Activated CD4-positive, alpha-beta T cell treated with anti-CD3 and anti-CD28 coated beads for 36 hours (primary cell): ENCODE measurements at places on chromosomes 4 and X. TPM values are rescaled to one million over a fixed set of nuclear protein-coding genes. Genes with fewer than 3 reads are reported as not detected.

NWD2 gene
- not detected for total RNA-seq

ATOH1 gene
- total RNA-seq = not detected

TRMT44 gene
- 20.1 TPM for total RNA-seq

RPA4 gene
- 0.26 TPM for total RNA-seq

RHOH gene
- total RNA-seq = 74.7 TPM

DNA sequence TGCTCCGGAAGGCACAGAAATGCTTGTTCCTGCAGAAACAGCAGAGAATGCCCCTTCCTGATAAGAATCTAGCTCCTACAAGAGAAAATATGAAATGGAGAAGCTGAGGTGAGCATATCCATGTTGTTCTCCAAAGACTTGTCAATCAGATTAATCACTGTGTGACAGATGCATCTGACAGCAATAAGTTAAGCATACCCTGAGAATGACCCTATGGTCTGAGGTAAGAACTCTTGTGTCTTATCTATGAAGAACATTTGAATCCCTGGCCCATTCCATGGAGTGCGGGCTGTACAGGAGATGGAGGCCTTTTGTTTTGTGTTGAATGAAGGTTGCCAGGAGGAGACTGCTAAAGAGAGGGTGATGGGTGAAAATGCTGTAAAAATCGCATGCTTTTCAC lies 21.5 kb upstream of the ASB5 start:
- H3K36me3 ChIP-seq = no peaks in the 10 kb centered on the region
- no peak overlapping the region for H3K27ac ChIP-seq
- no peaks in the 10 kb centered on the region for H3K27me3 ChIP-seq
- no peaks in the 10 kb centered on the region for H3K4me1 ChIP-seq
- no peak overlapping the region for H3K4me3 ChIP-seq

- H3K36me3 ChIP-seq = peaks cover 37% of the 10 kb centered on the region
- peaks cover 34% of the 10 kb centered on the region for H3K4me1 ChIP-seq
- no peak for DNase-seq
- no peaks in the 10 kb centered on the region for H3K27me3 ChIP-seq
- no peak overlapping the region for H3K27ac ChIP-seq
These were observed 55.2 kb downstream of the ARHGEF6 start for GRCh38 chrX:136725441-136726104.

GRCh38 chrX:109841869-109842579 lies 109.0 kb upstream of the ACSL4 start:
- peaks cover 12% of the 10 kb centered on the region for H3K4me1 ChIP-seq
- no peaks in the 10 kb centered on the region for H3K27me3 ChIP-seq
- H3K27ac ChIP-seq = peak overlapping the region; percentile 82
- peak; percentile 6 for DNase-seq
- H3K36me3 ChIP-seq = no peaks in the 10 kb centered on the region

GRCh38 chr4:177128306-177128705 lies 181.4 kb upstream of the NEIL3 start:
- no peaks in the 10 kb centered on the region for H3K4me1 ChIP-seq
- H3K4me3 ChIP-seq = no peak overlapping the region
- no peaks in the 10 kb centered on the region for H3K36me3 ChIP-seq
- DNase-seq = no peak
- H3K27ac ChIP-seq = no peak overlapping the region

DNA sequence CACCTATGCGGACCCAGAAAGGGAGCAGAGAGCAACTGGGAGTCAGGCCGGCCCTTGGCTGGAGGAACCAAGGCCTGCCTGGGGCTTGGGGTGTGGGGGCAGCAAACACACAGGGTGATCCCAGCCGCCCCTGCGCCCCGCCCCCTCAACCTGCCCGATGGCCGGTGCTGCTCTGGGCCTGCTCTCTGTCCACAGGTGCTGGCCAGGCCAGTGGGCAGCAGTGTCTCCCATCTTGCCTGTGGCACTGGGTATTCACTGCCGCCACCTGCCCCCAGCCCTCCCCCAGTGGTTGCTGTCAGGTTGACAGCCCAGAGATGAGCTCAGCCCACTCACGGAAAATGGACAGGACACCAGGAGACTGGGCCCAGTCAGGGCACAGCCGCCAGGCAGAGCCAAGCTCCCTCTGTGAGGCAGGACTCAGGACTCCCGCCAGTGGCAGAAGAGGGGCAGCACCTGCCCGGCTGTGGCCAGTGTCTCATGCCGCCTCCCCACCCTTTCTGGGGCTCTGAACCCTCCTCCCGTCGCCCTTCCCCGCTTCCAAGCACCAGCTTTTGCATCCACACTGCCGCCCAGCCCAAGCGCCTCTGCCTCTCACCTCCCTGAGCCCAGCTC lies 4.7 kb downstream of the NKX1-1 start:
- DNase-seq = no peak
- no peaks in the 10 kb centered on the region for H3K4me1 ChIP-seq
- H3K27ac ChIP-seq = no peak overlapping the region
- H3K36me3 ChIP-seq = no peaks in the 10 kb centered on the region
- peaks cover 20% of the 10 kb centered on the region for H3K27me3 ChIP-seq
- H3K4me3 ChIP-seq = no peak overlapping the region

GRCh38 chr4:65831828-65832227 lies 161.5 kb upstream of the EPHA5 start:
- H3K36me3 ChIP-seq = no peaks in the 10 kb centered on the region
- H3K27ac ChIP-seq = no peak overlapping the region
- no peaks in the 10 kb centered on the region for H3K27me3 ChIP-seq
- no peak for DNase-seq

- H3K27ac ChIP-seq = no peak overlapping the region
- no peaks in the 10 kb centered on the region for H3K27me3 ChIP-seq
- peaks cover 50% of the 10 kb centered on the region for H3K36me3 ChIP-seq
- H3K4me3 ChIP-seq = no peak overlapping the region
- DNase-seq = no peak
These were observed 7.2 kb downstream of the ANKRD17 start for GRCh38 chr4:73251384-73251783.

DNA sequence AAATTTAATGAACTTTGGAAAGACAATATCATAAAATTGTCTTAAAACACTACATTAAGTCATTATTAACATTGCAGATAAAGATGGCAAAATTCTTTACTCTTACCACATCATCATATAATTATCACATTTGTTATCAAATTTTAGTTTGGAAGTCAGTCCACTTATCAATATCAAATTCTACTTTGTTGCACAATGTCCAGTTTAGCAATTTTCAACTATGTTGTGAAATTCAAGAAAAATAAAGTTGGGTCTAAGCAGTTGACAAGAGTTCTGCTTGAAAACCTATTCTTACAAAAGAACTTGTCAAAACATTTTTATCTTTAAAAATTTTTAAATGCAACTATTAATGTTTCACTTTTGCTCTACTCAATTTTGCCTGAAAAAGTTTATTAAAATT lies 44.7 kb upstream of the TET2 start:
- no peak for DNase-seq
- no peak overlapping the region for H3K27ac ChIP-seq
- no peaks in the 10 kb centered on the region for H3K4me1 ChIP-seq
- H3K27me3 ChIP-seq = peaks cover 15% of the 10 kb centered on the region
- peaks cover 1% of the 10 kb centered on the region for H3K36me3 ChIP-seq
- no peak overlapping the region for H3K4me3 ChIP-seq

- H3K4me3 ChIP-seq = peak within 1 kb of the TSS; percentile 66
- peaks cover 25% of the 10 kb centered on the region for H3K4me1 ChIP-seq
- H3K27ac ChIP-seq = no peak within 1 kb of the TSS
- H3K27me3 ChIP-seq = peaks cover 45% of the 10 kb centered on the region
- peak; percentile 34 for DNase-seq
These were observed at the start of gene ADAMTS3 for GRCh38 chr4:72568959-72569718. TSS of gene ADAMTS3 (minus strand) at chr4:72569221. CDS start at chr4:72568762, 459 bp downstream.

GRCh38 chr4:4672402-4672801 lies 130.6 kb upstream of the STX18 start:
- H3K4me1 ChIP-seq = no peaks in the 10 kb centered on the region
- no peak overlapping the region for H3K27ac ChIP-seq
- H3K27me3 ChIP-seq = no peaks in the 10 kb centered on the region

DNA sequence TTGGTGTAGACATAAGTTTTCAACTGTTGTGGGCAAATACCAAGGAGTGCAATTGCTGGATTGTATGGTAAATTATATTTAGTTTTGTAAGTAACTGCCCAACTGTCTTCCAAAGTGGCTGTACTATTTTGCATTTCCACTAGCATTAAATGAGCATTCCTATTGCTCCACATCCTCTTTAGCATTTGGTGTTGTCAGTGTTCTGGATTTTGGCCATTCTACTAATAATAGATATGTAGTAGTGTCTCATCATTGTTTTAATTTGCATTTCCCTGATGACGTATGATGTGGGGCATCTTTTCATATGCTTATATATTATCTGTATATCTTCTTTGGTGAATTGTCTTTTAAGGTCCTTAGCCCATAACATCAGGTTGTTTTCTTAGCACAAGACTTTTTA lies 17.3 kb downstream of the PGAM4 start:
- peaks cover 11% of the 10 kb centered on the region for H3K4me1 ChIP-seq
- no peaks in the 10 kb centered on the region for H3K27me3 ChIP-seq
- H3K27ac ChIP-seq = no peak overlapping the region
- H3K4me3 ChIP-seq = no peak overlapping the region

GRCh38 chr4:169270810-169271691 lies at the start of gene SH3RF1:
TSS of gene SH3RF1 (minus strand) at chr4:169270956. CDS start at chr4:169269212, 1,744 bp downstream.
- H3K27me3 ChIP-seq = peaks cover 56% of the 10 kb centered on the region
- H3K4me3 ChIP-seq = peak within 1 kb of the TSS; percentile 70
- H3K36me3 ChIP-seq = no peaks in the 10 kb centered on the region

- no peaks in the 10 kb centered on the region for H3K36me3 ChIP-seq
- H3K4me3 ChIP-seq = no peak overlapping the region
- no peaks in the 10 kb centered on the region for H3K4me1 ChIP-seq
- no peak for DNase-seq
These were observed 158.8 kb downstream of the ADGRA3 start for GRCh38 chr4:22356987-22357596.
